Activated CD8-positive, alpha-beta T cell treated with anti-CD3 and anti-CD28 coated beads, Interleukin-2, amount 10 ng/mL, durations not matched to agents 7 days and 5 days (primary cell): ENCODE measurements at places on chromosomes 1 and 21. TPM values are rescaled to one million over a fixed set of nuclear protein-coding genes. Genes with fewer than 3 reads are reported as not detected.
A peak's percentile ranks its signal among the peaks of the same experiment; 100 is the strongest.

GRCh38 chr1:182809414-182809957 is 19.9 kb downstream of the NPL start:
- no peak for DNase-seq
- H3K36me3 ChIP-seq = no peaks in the 10 kb centered on the region

Gene GJA5
- not detected for total RNA-seq

- no peaks in the 10 kb centered on the region for H3K36me3 ChIP-seq
- H3K4me1 ChIP-seq = no peaks in the 10 kb centered on the region
- H3K27ac ChIP-seq = no peak overlapping the region
- no peak overlapping the region for H3K4me3 ChIP-seq
These were observed 6.1 kb upstream of the MYCL start for GRCh38 chr1:39907528-39908453.

DNA sequence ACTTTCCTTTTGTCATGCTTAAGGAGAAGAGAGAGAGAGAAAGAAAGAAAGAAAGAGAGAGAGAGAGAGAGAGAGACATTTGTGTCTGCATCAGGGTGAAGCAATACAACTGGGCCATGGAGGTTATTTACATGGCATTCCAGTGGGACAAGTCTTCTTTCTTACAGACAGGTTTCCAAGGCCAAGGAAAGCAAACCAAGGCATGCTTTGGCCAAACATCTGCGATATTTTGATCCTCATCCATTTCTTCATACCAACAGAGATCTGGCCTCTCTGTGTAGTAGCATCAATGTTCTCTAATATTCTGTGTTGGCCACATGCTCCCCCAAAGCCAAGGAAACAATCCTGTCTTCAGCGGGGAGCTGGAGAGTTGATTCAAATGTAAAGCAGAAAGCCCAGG is 292.1 kb downstream of the SETD4 start:
- no peaks in the 10 kb centered on the region for H3K36me3 ChIP-seq
- no peak for DNase-seq
- no peak overlapping the region for H3K4me3 ChIP-seq

Gene SPATA46
- total RNA-seq = not detected

Gene MTOR
- 57.5 TPM for total RNA-seq

Gene RBM34
- total RNA-seq = 117 TPM

GRCh38 chr1:207071426-207071825 is 17.2 kb upstream of the C4BPB start:
- H3K27ac ChIP-seq = peak overlapping the region; percentile 88
- H3K4me1 ChIP-seq = peaks cover 53% of the 10 kb centered on the region
- peak overlapping the region; percentile 37 for H3K4me3 ChIP-seq

Gene ADAMTS1
- total RNA-seq = 1.4 TPM

Gene RCAN3
- 63.7 TPM for total RNA-seq

- no peak overlapping the region for H3K4me3 ChIP-seq
- H3K27ac ChIP-seq = no peak overlapping the region
- H3K36me3 ChIP-seq = no peaks in the 10 kb centered on the region
- H3K27me3 ChIP-seq = no peaks in the 10 kb centered on the region
- H3K4me1 ChIP-seq = no peaks in the 10 kb centered on the region
- no peak for DNase-seq
These were observed 56.1 kb upstream of the SH3GLB1 start for GRCh38 chr1:86648255-86648654.

Gene IL23R
- 0.45 TPM for total RNA-seq

DNA sequence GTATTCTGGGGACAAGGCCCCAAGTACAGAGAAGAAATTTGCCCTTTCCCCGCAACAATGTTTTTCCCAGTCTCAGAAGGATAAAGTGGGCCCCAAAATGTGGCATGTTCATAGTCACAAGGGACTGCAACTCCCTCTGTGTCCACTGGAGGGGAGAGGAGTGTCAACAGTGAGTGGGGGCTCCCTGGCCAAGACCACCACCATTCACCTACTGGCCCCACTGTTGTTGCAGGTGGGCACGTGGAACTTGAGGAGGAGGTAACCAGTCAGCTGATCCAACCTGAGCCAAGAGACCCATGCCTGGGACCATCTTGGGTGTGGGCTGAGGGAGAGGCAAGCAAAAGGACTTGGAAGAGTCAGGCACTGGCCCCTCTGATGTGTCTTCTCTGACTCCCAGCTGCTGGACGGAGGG is 777 bp downstream of the NUDT17 start:
- H3K36me3 ChIP-seq = peaks cover 26% of the 10 kb centered on the region
- H3K27me3 ChIP-seq = no peaks in the 10 kb centered on the region
- H3K27ac ChIP-seq = peak overlapping the region; percentile 72
- H3K4me3 ChIP-seq = no peak overlapping the region
- DNase-seq = peak; percentile 57

- H3K4me1 ChIP-seq = no peaks in the 10 kb centered on the region
- H3K36me3 ChIP-seq = no peaks in the 10 kb centered on the region
- no peak overlapping the region for H3K4me3 ChIP-seq
- no peaks in the 10 kb centered on the region for H3K27me3 ChIP-seq
- no peak for DNase-seq
- H3K27ac ChIP-seq = no peak overlapping the region
These were observed 28.2 kb upstream of the FMO1 start for GRCh38 chr1:171220081-171220420.

DNA sequence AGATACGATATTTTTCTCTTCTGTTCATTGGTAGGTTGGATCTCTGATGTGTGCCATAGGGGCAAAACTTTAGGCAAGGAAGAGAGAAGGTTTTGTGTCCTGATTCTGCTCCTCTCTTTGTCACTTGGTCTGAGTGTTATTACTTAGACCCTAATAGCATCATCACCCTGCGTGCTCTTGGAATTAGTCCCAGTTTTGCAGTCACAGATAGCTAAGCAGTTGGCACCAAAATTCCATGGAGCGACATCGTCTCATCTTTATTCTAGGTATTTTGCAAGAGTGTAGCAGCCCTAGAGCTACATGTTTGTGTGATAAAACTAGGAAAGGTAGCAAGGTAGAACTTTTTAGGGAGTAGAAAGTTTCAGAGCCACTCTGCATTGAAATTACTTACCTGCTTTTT is 23.8 kb downstream of the PIP5K1A start:
- no peak overlapping the region for H3K27ac ChIP-seq
- H3K4me1 ChIP-seq = peaks cover 1% of the 10 kb centered on the region
- H3K4me3 ChIP-seq = no peak overlapping the region
- no peak for DNase-seq
- H3K36me3 ChIP-seq = peaks cover 28% of the 10 kb centered on the region
